Stimulated activated CD8-positive, alpha-beta memory T cell treated with anti-CD3 and anti-CD28 coated beads, Interleukin-7, amount 100 ng/mL, for 1 hour (primary cell): ENCODE measurements at places on chromosomes 4 and X.

GRCh38 chrX:103439161-103439560, 62.8 kb downstream of the BEX3 start:
- no peak for DNase-seq

DNA sequence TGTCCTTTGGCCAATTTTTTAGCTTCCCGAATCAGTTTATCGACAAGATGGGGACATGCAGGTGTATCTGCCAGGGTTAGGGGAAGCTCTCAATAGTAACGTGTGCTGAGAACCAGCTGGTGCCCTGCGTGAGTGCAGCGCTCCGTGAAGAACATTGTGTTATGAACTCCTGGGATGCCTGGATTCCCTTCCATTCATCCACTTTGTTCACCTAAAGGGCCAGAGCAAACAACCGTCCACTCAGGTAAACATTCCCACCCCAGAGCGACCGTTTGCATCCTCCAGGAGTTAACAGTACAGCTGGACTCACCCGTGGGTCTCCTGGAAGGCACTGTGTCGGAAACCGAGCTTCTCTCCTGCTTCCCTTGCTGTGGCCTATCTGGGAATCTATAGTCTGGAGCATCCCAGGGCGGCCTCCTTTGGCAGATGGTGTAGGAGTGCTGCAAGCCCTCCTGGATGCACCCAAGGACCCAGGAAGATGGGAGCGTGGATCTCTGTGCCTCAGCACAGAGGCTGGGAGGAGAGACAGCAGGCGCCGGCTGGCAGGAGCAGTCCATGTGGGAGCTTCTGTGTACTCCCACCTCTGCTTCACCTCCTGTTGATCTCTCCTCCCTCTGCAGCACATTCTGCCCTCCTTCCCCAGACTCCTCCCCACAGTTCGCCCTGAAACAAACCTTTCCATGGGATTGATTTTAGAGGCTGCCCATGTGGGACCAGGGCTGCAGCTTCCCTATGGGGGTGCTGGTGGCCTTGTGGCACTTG, 62.7 kb downstream of the SHROOM2 start:
- DNase-seq, result no peak

DNA sequence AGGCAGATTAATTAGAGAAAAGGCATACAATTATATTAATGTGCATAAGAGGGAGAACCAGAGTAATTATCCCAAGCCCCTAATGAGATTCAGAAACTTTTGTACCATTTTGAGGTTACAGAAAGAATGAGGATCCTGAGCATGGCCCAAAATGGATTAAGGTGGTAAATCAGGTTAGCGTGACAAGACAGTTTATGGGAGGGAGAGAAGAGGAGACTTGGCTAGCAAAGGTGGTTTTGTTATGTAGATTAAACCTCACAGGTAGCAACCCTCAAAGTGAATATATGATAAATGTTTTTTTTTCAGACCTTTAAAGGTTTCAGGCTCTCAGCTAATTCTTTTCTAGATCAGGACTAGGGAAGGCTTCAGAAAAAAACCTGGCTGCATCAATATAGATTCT, 781.8 kb downstream of the FAM133A start:
- DNase-seq, result no peak

GRCh38 chrX:7435822-7436221, 287.9 kb upstream of the PUDP start:
- no peak for DNase-seq

- DNase-seq, result no peak
These were observed 106.9 kb downstream of the SORCS2 start for GRCh38 chr4:7299010-7299907.
